Mesendoderm (in vitro differentiated cells): ENCODE measurements at places on chromosomes 5 and 9.

- H3K27me3 ChIP-seq = no peaks in the 10 kb centered on the region
- no peaks in the 10 kb centered on the region for H3K4me1 ChIP-seq
- H3K4me3 ChIP-seq = no peak overlapping the region
- DNase-seq = no peak
- H3K27ac ChIP-seq = no peak overlapping the region
- H3K36me3 ChIP-seq = no peaks in the 10 kb centered on the region
These were observed 581.7 kb upstream of the RIOK2 start for GRCh38 chr5:97764700-97765099.

- no peaks in the 10 kb centered on the region for H3K36me3 ChIP-seq
- H3K27me3 ChIP-seq = no peaks in the 10 kb centered on the region
- no peaks in the 10 kb centered on the region for H3K4me1 ChIP-seq
- no peak for DNase-seq
- no peak overlapping the region for H3K4me3 ChIP-seq
These were observed 18.6 kb downstream of the PTCD2 start for GRCh38 chr5:72338689-72339209.

DNA sequence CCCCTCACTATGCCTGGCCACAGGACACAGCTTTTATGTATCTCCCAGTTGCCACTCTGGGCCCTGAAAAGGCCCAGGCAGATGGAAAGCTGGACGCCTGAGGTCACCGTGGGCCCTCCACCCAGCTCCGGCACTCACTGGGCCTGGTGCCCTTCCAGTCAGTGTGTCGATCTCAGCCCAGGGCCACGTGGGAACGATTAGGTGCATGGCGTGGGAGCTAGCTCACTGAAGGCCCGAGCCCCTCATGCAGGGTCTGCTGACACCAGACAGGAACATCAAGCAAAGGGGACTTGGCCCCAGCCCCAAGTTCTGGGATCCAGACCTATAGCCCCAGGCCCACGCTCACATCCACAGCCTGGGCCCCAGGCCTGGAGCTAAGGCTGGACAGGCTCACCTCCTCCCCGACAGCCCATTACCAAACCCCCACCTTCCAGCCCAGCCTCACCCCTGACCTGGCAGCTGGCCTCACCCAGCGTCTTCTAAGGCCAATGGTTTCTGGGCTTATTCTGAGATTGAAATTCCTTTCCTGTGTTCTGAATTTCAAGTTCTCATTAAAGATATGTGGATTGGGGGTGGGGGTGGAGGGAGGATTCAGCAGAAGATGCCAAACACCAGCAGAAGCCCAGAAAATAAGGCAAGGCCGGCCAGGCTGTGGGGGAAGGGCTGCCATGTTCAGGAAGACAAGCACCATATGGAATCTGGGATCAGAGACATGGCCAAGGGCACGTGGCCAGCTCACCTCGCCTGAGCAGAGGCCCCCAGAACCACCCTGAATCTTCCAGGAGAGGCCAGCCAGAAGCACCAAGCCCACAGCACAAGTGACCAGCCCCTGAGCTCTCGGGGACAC lies 74.5 kb downstream of the ADAMTS2 start:
- H3K4me3 ChIP-seq = no peak overlapping the region
- no peaks in the 10 kb centered on the region for H3K27me3 ChIP-seq

DNA sequence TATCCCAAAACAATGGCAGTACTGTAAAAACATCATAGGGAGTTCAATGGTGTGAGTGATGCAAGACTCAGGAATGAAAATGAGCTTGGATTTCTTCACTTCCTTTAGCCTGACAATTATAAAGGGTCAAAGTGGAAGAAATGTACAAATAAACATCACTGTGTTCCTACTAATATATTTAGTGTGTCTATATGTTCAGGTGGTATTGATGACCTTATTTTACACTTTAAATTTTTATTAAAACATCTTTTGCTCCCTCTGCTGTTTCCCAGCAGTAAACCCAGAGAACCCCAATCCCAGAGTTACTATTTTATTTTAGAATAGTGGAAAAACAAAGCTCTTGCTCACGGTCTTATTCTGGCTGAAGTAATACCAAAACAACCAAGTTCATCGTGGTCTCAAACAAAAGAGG lies 2.0 kb downstream of the LOX start:
- no peak overlapping the region for H3K4me3 ChIP-seq
- H3K27ac ChIP-seq = no peak overlapping the region
- no peaks in the 10 kb centered on the region for H3K36me3 ChIP-seq
- no peaks in the 10 kb centered on the region for H3K27me3 ChIP-seq
- no peak for DNase-seq
